ENCODE measurements at places on chromosomes 6 and 20.
A peak's percentile ranks its signal among the peaks of the same experiment; 100 is the strongest.

DNA sequence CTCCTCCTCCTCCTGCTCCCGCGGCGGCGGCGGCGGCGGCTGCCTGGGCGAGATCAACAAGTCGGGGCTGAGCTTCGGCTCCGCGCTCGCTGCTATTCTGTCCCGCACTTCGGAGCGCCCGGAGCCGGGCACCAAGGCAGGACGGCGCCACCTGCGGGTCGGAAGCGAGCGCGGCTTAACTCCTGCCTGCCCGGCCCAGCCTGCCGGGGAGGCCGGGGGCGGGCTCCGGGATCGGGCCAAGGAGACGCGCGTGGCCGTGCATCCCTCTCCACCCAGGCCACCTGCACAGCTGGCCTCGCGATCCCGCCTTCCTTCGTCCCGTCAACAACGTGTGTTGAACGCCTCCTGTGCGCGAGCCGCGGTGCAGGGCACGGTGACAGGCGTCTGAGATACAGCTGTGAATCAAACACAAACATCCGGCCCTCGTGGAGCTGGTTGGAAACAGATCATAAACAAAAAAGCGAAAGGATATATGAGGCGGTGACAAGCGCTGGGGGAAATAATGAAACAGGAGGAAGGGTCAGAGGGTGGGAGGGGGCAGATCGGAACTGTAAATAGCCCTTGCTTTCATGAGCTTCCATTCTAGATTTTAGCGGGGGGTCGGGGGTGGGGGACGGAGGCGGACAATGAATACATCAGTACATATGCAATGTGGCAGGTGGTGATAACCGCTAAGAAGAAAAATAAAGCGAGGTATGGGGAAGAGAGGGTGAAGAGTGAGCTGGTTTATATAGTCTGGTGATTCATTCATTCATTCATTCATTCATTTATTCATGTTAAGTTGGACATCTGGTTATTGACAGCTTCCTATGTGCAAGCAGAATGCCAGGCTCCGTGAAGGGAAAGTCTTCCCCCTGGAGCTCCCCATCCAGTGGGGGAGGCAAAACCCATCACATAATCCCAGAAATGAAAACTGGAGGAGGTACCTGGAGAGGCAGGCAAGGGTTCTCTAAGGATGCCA is 2.0 kb upstream of the KCNB1 start:
- peak; percentile 97 for ATAC-seq

GRCh38 chr6:79231666-79232065 is 2.8 kb downstream of the HMGN3 start:
- no peak for ATAC-seq

DNA sequence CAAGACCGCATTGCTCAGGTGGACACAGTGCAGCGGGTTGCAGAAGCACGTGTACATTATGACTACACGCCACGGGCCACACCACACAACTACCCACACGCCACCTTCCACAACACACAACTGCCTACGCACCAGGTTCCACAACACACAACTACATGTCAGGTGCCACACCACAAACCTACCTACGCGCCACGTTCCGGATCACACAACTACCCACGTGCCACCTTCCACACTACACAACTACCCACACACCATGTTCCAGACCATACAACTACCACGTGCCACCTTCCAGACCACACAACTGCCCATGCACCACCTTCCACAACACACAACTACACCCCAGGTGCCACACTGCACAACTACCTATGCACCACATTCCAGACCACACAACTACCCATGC is 20.5 kb downstream of the THBS2 start:
- no peak for ATAC-seq

DNA sequence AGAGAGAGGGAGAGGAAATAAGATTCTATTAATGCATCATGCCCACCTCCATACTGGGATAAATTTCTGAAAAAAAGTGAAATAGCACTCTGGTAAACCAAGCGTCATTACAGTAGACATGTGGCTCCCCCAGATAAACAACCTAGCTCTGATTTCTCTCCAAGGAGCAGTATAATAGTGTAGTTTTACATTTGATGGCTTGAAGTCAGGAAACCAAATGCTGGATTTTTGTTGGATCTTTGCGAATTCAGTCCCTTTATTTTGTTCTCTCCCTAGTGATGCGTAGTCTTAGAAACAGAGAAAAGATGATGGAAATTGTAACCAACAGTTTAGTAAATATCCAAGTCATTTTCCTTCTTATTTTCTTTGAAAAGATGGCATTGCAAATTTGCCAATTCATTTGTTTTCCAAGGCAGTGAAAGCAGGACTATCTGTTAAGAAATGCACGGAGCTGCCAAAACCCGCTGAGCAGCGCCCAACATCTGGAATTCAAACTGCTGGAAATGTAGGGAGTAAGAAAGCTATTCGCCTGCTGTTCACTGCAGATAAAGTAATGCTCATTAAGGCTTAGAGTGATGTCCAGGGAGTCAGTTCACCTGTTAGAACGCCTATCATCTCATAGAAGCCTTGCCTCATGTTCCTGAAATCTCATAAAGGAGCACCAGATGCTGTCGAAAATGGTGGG is 85.7 kb upstream of the DOK5 start:
- no peak for ATAC-seq

DNA sequence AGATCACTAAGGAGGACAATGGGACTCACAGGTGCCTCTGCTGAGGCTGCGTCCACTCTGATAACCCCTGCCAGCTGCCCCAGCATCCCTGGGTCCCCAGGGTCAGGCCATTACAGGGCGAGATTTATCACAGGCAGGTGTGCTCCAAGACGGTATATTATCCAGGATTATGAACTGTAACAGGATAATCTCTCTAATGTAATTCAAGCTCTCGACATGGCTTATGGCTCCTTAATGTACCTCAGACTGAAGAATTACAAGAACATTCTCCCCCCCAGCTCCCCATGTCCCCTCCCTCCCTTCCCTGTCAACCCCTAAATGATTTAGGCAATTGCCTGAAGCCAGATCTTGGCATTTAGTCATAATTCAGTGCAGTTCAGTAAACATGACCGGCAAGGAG is 86.8 kb downstream of the NCR2 start:
- no peak for ATAC-seq

DNA sequence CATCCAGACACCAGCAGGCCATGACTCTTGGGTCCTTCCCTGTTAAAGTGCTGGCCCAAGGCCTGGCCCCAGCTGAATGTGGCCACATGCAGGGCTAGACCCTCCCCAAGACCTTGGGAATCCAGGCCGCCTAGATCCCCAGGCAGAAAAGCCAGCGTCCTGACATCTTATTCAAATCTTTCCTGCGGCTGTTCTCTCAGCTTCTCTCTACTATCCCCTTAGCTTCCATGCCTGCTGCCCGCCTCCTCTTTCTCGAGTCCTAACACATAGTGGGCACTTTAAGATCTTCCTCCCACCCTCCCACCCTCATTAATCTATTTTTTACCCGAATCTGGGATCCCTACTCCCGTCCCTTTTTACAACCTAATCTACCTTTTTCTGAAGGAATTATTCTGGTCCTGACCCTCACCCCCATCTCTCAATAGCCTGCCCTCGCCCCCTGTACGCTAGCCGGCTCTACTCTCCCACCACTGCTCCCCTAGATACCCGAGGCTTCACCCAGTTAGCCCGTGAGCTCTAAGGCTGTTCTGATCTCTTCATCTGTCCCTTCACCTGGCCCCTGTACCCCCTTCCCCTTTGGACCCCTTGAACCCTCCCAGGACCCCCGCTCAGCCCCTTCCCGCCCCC is at the start of gene CCHCR1:
CCHCR1 (minus strand) TSS at position 290 of the 627 bp plus-strand sequence; CDS start at position 88, 202 bp downstream.
- peak; percentile 35 for ATAC-seq

DNA sequence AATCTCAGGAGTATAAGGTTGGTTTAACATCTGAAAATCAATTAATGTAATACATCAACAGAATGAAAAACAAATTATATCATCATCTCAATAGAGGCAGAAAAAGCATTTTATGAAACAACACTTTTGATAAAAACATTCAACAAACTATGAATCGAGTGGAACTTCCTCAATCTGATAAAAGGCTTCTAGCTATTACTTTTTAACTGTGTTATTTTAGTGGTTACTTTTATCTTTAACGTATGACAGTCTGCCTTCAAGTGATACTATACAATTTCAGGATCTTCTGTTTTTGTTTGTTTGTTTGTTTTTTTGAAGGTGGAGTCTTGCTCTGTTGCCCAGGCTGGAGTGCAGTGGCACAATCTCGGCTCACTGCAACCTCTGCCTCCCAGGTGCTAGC is 73.7 kb downstream of the ZFAND3 start:
- no peak for ATAC-seq

GRCh38 chr6:168400037-168400436 is 40.9 kb upstream of the SMOC2 start:
- no peak for ATAC-seq

All from activated T-helper 17 cell treated with anti-CD3 and anti-CD28 coated beads, Interleukin-2, amount 50 U/mL, for 72 hours (primary cell).